HT-29 (cell line): ENCODE measurements at places on chromosomes 5 and 9. TPM values are rescaled to one million over a fixed set of nuclear protein-coding genes. Genes with fewer than 3 reads are reported as not detected.

SPATA31D4 gene
- total RNA-seq, result not detected in 2 replicates

NPR3 gene
- not detected in 2 replicates for total RNA-seq

AQP3 gene
- total RNA-seq, result 82.7 and 116 TPM in 2 replicates

TRIP13 gene
- total RNA-seq, result 73.9 and 81.7 TPM in 2 replicates

CDKN2B gene
- 13.0 and 24.8 TPM in 2 replicates for total RNA-seq

OBP2B gene
- not detected in 2 replicates for total RNA-seq

N4BP3 gene
- total RNA-seq, result 0.39 and 0.81 TPM in 2 replicates

ZNF883 gene
- not detected in 2 replicates for total RNA-seq

TLE1 gene
- 79.0 and 82.1 TPM in 2 replicates for total RNA-seq

MYOZ3 gene
- total RNA-seq, result not detected in 2 replicates

SLC36A2 gene
- not detected in 2 replicates for total RNA-seq

AUH gene
- 28.6 TPM in 2 replicates for total RNA-seq

ECM2 gene
- total RNA-seq, result not detected in 2 replicates

UCK1 gene
- 22.1 and 34.0 TPM in 2 replicates for total RNA-seq

PAPPA gene
- not detected in 2 replicates for total RNA-seq

PIP5KL1 gene
- total RNA-seq, result 1.2 and 3.8 TPM in 2 replicates

BAAT gene
- 0.28 and 0.57 TPM in 2 replicates for total RNA-seq

LPCAT1 gene
- 48.9 and 49.1 TPM in 2 replicates for total RNA-seq

MRPS30 gene
- 161 and 168 TPM in 2 replicates for total RNA-seq

PCDHB6 gene
- total RNA-seq, result not detected in 2 replicates

CDKN2AIPNL gene
- 33.4 and 36.5 TPM in 2 replicates for total RNA-seq
